Skeletal muscle tissue (tissue), 5 donors: ENCODE measurements at places on chromosomes 13 and 19. TPM values are rescaled to one million over a fixed set of nuclear protein-coding genes. Genes with fewer than 3 reads are reported as not detected.

The ICAM5 gene
- total RNA-seq, result not detected

The PRODH2 gene
- total RNA-seq, result not detected

The SHANK1 gene
- total RNA-seq, result 6.8 TPM

The ZNF154 gene
- 7.3 TPM for total RNA-seq

The SHISA2 gene
- total RNA-seq, result 149 TPM

The DOHH gene
- total RNA-seq, result 9.4 TPM

The DNAAF3 gene
- total RNA-seq, result not detected

The ZNF90 gene
- total RNA-seq, result 1.0 TPM

The LHFPL6 gene
- 32.4 TPM for total RNA-seq

The CDC42EP5 gene
- total RNA-seq, result 31.8 TPM

The RAB8A gene
- 31.3 TPM for total RNA-seq

The PDE4C gene
- total RNA-seq, result 2.1 TPM

The ZNF888 gene
- total RNA-seq, result 2.1 TPM

The MEIS3 gene
- 9.4 TPM for total RNA-seq

The BLOC1S3 gene
- 4.2 TPM for total RNA-seq

The BEST2 gene
- not detected for total RNA-seq

The IL27RA gene
- total RNA-seq, result 2.6 TPM

The GARIN5A gene
- 0.52 TPM for total RNA-seq

The ZNF835 gene
- total RNA-seq, result 3.1 TPM

The ZNF98 gene
- total RNA-seq, result 1.0 TPM

The KLK12 gene
- not detected for total RNA-seq

The CYP2A6 gene
- not detected for total RNA-seq

The ZNF837 gene
- 0.52 TPM for total RNA-seq

The KLK6 gene
- total RNA-seq, result not detected

The LILRA6 gene
- under 0.01 TPM for total RNA-seq
